Transverse colon (tissue), 4 donors: ENCODE measurements at places on chromosomes 11 and 22. TPM values are rescaled to one million over a fixed set of nuclear protein-coding genes. Genes with fewer than 3 reads are reported as not detected.

Gene CBX6
- total RNA-seq = 14.5 TPM

Gene TRIM22
- 16.2 TPM for total RNA-seq

Gene POU2AF3
- 7.8 TPM for total RNA-seq

DNA sequence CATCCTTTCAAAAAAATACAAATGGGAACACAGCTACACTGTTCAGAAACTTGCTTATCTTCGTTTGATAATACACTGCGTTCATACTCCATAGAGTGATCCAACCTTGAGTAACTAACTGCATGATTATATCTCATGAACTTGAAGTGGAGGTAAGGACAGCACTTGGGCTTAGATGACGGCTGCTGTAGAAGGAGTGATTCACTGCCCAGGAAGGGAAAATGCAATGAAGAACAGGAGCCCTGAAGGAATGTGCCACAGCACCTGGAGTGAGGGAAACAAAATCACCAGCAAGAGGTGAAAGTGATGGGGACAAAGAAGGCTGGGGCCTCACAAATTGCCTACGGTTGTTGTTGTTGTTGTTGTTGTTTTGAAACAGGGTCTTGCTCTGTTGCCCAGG lies 44.1 kb upstream of the SC5D start:
- H3K4me1 ChIP-seq = no peaks in the 10 kb centered on the region
- no peak for DNase-seq
- no peak overlapping the region for H3K27ac ChIP-seq
- peaks cover 3% of the 10 kb centered on the region for H3K27me3 ChIP-seq
- H3K36me3 ChIP-seq = no peaks in the 10 kb centered on the region
- H3K4me3 ChIP-seq = no peak overlapping the region

DNA sequence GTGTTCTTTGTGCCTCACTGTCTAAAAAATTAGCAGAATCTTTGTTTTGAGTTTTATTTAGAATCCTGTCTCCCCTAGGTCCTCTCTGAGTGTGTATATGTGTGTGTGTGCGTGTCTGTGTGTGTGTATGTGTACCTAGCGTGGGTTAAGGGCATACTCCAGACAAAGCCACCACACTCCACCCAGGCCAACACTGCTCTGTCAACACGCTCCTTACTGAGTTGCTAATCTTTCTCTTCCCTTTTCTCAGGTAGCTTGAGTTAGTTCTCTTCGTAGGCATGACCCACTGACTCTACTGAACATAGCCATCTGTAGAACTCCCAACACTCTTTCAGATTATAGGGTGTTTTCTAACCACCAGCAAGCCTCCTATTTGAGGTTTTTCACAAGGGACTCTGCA lies 131.1 kb downstream of the LRRC4C start:
- no peaks in the 10 kb centered on the region for H3K4me1 ChIP-seq
- no peaks in the 10 kb centered on the region for H3K36me3 ChIP-seq
- H3K4me3 ChIP-seq = no peak overlapping the region
- DNase-seq = no peak
- no peaks in the 10 kb centered on the region for H3K27me3 ChIP-seq
- H3K27ac ChIP-seq = no peak overlapping the region

DNA sequence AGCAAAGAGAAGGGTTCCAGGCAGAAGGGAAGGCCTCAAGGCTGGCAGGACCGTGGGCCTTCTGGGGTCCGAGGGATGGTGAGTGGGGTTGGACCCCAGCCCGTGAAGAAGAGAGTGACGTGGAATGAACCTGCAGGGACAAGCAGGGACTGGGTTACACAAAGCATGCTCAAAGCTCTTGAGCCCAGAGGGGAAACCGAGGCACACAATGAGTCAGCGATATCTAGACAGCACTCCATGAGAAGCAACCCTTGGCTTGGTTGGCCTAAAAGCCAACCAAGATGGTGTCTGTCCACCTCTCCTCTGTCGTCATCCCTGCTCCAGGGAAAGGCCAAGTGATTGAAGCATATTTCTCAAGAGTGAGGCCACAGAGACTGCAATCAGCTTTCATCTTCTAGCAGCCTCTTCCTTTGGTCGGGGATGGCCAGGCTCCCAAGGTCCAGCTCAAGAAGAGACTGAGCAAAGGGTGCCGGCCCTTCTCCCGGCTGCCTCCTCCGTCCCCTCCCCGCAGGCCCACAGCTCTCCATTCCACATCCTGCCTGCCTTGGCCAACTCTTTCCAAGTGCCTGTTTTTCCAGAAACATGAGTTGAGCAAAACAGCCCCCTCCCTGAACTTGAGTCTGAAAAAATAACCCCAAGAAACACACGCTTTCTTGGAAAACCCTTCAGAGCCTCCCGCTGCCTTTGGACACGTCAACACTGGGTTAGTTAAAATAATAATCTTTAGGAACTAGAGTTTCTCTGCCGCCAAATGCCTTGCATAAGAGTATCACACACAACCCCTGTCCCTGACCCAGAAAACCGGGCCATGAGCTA lies 556.6 kb downstream of the MIAT start:
- no peaks in the 10 kb centered on the region for H3K36me3 ChIP-seq
- H3K27me3 ChIP-seq = peaks cover 3% of the 10 kb centered on the region
- peak overlapping the region; percentile 74 for H3K27ac ChIP-seq
- peak; percentile 38 for DNase-seq
- no peak overlapping the region for H3K4me3 ChIP-seq
- H3K4me1 ChIP-seq = no peaks in the 10 kb centered on the region

- H3K27me3 ChIP-seq = no peaks in the 10 kb centered on the region
- H3K27ac ChIP-seq = no peak overlapping the region
- no peaks in the 10 kb centered on the region for H3K4me1 ChIP-seq
- no peak overlapping the region for H3K4me3 ChIP-seq
- H3K36me3 ChIP-seq = no peaks in the 10 kb centered on the region
These were observed 352.1 kb downstream of the OPCML start for GRCh38 chr11:133180201-133180600.
